Stimulated activated CD4-positive, alpha-beta T cell treated with anti-CD3 and anti-CD28 coated beads, Interleukin-12 subunit alpha, Interleukin-12 subunit beta, amount 100 ng/mL, for 4 hours (primary cell): ENCODE measurements at places on chromosomes 12 and 14.

DNA sequence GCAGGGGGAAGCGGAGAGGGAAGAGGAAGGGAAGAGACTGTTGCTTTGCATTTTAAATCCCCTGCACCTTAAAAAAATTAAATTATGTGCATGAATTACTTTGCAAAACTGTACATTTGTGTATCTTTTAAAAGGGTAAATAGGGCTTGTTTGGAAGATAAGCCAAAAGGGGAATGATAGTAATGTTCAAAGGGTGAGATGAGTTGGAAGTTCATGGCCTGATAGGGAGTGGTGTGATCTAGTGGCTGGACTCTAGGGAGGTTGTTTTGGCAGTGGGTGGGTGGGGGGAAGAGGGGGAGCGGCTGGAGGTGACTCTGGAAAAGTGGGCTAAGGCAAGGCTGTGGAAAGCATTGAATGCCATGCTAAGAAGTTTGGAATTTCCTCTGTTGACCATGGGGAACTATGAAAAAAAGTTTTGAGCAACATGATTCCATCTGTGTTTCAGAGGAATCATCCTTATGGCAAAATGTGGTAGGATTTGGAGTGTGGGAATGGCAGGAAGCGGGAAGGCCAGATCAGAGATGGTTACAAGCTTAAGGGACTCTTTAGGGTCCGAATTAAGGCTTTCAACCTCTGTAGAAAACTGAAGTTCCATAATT, 25.5 kb upstream of the EMP1 start:
- DNase-seq, result no peak

DNA sequence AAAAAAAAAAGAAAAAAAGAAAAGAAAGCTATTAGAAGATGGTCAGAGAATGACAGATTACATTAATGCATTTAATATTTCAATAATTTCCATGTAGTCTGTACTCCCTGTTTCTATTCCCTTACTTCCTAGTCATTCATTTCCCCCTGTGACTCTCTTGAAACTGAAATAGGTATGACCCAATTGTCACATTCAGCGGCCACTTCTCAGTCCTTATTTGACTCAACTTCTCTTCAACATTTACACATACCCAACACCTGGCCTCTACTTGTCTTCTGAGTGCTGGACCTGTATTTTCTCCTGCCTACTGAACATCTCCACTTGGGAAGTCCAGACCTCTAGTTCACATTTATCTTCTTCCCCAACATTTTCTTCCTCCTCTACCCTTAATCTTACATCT, 7.2 kb downstream of the EEA1 start:
- DNase-seq, result no peak

- no peak for DNase-seq
Measured at GRCh38 chr14:76786601-76787000, 25.3 kb downstream of the VASH1 start.

GRCh38 chr12:21607701-21608100, 3.1 kb upstream of the GYS2 start:
- DNase-seq, result no peak

- no peak for DNase-seq
Measured at GRCh38 chr14:95015046-95015445, 142.3 kb downstream of the DICER1 start.

GRCh38 chr14:72014486-72014885, 82.3 kb downstream of the RGS6 start:
- no peak for DNase-seq

- no peak for DNase-seq
Measured at GRCh38 chr12:11821386-11822080, 172.1 kb downstream of the ETV6 start.

GRCh38 chr14:43872222-43872621, 634.9 kb downstream of the FSCB start:
- DNase-seq, result no peak

DNA sequence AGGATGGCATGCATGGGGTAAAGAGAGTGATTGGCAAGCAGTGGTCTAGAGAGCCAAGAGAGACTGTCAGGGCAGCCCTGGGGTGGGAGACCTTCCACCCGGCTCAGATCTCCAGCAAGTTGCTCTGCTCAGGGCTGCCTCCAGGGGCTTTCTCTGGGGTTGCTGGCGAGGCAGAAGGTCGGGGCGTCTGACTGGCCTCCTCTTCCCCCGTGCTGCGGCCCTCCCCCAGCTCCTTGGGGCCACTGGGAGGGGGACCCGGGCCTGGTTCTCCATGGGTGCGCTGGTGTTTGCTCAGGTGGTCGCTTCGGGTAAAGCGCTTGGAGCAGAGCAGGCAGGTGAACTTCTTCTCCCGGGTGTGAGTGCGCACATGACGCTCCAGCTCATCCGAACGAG, 6.6 kb upstream of the AAAS start:
- DNase-seq, result no peak

GRCh38 chr12:15939111-15939510, 28.0 kb downstream of the DERA start:
- no peak for DNase-seq

- no peak for DNase-seq
Measured at GRCh38 chr14:104597576-104597975, 7.0 kb downstream of the TMEM179 start.

DNA sequence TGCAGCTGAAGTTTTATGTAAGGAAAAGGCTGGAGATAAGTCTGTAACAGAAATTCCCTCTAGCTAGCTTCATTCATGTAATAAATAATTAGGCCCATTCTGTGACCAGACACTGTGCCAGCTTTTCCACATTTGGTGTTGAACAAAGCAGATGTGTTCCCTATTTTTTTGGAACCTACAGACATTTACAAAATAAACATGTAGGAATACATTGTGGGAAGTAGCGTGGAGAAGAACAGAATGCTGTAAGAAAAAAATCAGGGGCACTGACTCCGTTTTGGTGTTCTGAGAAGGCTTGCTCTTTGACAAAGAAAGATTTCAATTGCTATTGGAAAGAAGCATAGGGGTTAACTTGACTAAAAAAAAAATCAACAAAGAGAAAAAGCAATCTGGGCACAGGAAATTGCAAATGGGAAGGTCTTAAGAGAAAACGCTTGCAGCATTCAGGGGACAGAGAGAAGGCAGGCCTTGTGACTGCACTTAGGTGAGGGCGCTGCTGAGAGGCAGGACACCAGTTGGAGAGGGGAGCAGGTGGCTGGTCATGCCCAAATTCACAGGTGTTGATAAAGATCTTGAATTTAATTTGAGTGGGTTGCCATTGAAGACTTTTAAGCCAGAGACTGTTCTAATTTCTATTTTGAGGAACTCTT, 4.0 kb downstream of the FAR2 start:
- DNase-seq, result no peak

DNA sequence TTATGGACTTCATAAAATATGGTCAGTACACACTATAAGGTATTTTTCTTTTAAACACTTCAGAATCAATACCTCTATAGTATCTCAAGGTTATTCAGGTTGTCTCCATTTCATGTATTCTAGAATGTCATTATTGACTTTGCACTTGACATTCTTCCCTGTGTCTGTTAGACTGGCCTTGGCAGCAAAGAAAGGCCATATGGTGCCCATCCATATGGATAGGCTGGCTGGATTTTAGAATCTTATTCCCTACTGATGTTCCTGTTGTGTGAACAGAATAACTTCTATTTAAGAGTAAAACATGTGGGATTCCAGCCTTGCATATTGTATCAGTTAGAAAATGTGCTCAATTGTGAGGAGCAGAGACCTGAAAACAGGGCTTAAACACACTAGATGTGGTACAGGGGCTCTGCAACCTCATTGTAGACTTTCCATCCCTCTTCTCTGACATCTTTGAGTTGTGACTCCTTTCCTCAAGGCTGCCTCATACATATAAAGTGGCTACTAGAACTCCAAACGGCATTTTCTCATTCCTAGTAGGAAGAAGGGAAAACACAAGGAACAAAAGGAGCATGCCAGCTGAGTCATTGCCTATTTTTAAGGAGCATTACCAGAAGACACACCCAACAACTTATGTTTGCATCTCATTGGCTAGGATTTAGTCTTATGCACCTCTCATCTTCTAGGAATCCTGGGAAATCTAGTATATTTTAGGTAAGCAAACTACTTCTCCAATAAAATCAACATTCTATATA, 221.2 kb upstream of the TMPO start:
- DNase-seq, result no peak

- DNase-seq, result no peak
Measured at GRCh38 chr14:96839251-96839650, 42.1 kb downstream of the VRK1 start.

GRCh38 chr14:70905301-70905700, 2.0 kb upstream of the PCNX1 start:
- DNase-seq, result no peak

DNA sequence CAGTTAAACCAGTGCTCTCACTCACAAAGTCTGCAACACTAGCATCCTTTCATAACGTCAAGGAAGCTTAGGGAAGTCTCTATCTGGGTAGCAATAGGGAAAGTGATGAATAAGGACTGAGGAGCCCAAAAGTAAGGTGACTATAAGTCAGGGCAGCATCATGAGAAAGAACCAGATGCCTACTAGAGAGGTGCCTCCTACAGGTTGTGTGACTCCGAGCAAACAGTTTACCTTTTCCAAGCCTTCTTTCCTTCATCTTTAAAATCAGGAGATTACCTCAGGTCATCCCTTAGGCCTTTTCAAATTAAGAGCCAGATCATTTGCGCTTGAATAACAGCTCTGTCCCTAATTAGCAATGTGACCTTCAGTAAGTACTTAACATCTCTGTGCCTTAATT, 40.2 kb downstream of the RTN1 start:
- no peak for DNase-seq
